ENCODE measurements at places on chromosomes 6 and 20. TPM values are rescaled to one million over a fixed set of nuclear protein-coding genes. Genes with fewer than 3 reads are reported as not detected.

Gene BFSP1
- 7.1 TPM for total RNA-seq

Gene RBM38
- total RNA-seq: 420 TPM

Gene ACTL10
- total RNA-seq: 1.5 TPM

Gene UNC93A
- not detected for total RNA-seq

Gene PPP1R3G
- 7.6 TPM for total RNA-seq

Gene ACTR5
- 8.7 TPM for total RNA-seq

Gene RRAGD
- 33.2 TPM for total RNA-seq

Gene RNF5
- 188 TPM for total RNA-seq

Gene THEMIS
- not detected for total RNA-seq

Measured in cardiac muscle cell (in vitro differentiated cells and primary cell).